Type B pancreatic cell (in vitro differentiated cells): ENCODE measurements at places on chromosomes 11 and 22.

GRCh38 chr22:27836181-27836580, 34.6 kb upstream of the MN1 start:
- no peak for DNase-seq

- DNase-seq, result no peak
These were observed 29.5 kb downstream of the TREH start for GRCh38 chr11:118649941-118650340.

DNA sequence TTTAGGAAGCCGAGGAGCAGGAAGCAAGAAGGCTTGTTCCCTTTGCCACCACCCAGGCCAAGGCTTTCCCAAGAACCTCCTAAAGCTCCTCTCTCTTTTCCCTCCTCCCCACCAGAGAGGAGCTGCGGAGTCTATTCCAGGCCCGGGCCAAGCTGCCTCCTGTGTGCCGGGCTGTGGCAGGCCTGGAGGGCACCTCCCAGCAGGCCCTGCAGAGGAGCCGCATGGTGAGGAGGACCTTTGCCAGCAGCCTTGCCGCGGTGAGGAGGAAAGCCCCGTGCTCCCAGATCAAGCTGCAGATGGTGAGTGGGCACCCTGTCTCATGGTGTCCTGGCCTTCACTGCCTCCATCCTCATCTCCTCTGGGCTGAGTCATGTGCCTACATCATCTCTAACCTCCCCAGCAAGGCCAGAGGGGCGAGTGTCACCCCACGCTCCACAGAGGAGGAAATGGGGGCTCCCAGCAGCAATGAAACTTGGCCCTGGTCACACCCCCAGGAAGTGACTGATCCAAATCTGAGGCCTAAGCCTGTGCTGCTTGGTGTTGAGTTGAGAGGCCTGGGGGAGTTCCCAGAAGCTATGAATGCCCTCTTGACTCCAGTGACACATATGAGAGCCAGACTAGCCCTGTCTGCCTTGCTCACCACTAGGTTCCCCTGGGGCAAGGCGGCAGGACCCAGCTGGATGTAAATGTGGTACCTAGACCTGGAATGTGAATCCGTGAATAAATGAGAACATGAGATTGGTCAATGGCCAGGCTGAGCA, 104.2 kb downstream of the MYO18B start:
- no peak for DNase-seq

DNA sequence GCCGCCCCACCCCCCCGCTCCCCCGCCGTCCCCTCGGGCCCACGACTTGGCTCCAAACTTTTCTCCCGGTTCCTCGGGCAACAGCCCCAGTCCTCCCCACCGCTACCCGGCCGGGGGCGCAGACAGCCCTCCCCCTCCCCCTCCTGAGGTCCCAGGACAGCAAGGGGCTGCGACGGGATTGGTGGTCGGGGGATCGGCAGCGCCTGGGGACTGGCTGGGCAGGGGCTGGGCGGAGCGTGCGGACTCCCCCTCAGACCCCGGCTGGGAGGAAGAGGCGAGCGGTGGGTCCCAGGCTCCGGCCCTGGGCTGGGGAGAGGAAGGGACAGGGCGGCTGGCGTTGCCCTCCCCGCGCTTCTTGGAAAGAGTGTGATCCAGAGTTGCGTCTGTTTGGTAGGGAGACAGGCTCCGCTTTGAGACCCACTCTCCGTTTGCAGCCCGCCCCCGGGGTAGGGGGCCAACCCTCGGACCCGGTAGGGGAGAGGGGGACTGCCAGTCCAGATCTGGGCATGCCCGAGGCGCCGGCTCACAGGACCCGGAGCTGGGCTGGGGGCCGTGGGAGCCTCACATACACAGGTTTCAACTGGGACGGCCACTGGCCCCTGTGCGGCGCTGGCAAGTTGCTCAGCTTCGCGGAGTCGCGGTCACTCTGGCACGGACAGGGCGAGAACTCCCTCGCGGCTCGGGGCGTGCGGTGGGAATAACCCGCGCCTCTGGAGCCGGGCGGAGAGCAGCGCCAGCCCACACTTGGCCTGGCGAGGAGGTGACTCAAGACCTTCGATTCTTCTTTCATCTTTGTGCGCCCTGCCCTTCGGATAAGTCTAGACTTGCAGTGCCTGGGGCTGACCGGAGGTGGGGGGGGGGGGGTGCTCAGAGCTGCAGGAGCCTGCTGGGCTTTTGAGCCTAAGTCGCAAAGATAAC, 999 bp downstream of the TSKU start:
- peak; percentile 87 for DNase-seq

DNA sequence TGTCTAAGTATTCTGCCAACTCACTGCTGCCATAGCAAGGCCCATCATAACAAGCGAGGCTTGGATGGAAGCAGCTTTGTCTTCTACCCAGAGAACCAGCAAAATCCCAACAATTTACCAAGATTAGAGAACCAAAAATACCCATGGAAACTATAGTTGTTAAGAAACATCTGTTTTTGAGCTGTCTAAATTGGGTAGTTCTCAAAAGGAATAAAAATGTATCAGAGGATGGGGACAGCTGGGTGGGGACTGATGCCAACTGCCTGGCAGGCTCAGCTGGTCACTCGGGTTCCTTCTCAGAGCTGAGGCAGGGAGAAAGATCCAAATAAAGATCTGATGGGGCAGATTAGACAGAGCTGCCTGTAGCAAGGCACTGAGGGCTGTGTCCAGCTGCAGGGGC, 85.9 kb upstream of the GRK3 start:
- DNase-seq, result no peak

DNA sequence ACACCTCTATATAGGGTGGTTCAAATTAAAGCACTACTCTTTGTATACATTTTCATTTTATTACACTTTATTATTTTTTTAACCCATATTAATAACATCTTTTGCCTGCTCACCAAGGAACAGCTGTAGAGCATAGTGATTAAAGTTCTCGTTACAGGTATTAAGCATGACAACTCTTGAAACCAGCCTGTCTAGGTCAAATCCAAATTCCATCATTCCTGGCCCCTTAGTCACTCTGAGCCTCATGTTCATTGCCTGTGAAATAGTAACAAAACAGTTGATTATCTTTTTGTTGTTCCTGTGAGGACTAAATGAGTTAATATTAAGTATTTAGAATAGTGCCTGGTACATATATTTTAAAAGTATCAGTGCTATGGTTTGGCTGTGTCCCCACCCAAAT, 334.5 kb downstream of the RAB38 start:
- DNase-seq, result no peak
